ENCODE measurements at places on chromosomes 7 and 10.

DNA sequence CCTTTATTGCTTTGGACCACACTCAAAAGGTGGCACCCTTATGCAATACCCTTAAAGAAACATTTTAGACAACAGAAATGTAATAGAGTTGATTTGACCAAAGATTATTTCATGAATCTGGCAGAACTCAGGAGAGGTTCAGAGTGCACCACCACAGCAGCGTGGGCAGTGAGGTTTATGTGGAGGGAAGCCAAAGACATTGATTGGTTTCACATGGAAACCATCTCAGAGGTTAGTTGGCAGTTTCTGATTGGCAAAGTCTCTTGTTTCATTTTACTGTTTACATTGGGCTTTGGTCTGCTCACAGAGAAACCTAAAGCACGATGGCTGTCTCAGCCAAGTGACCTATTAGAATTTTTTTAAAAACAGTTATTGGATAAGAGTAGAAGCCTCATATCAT is 101.3 kb downstream of the SDHAF3 start:
- no peak for DNase-seq

- DNase-seq, result no peak
Measured at GRCh38 chr10:119491966-119492757, 50.4 kb downstream of the RGS10 start.

GRCh38 chr7:130935564-130936157 is 201.7 kb upstream of the KLF14 start:
- DNase-seq, result no peak

DNA sequence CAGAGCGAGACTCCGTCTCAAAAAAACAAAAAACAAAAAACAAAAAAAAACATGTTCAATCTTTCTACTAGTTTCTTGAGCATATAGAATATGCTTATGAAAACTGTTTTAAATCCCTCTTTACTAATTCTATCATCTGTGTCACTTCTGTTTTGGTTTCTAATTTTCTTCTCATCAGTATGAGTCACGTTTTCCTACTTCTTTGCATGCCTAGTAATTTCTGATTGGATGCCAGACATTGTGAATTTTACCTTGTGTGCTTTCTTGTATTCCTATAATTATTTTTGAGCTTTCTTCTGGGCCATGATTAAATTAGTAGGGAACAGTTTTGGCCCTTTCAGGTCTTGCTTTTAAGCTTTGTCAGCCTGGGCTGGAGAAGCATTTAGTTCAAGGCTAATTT is 9.9 kb downstream of the MICU1 start:
- DNase-seq, result no peak

- no peak for DNase-seq
Measured at GRCh38 chr7:98238976-98239375, 13.1 kb downstream of the TECPR1 start.
